ENCODE measurements at places on chromosomes 5 and 9. TPM values are rescaled to one million over a fixed set of nuclear protein-coding genes. Genes with fewer than 3 reads are reported as not detected.

GRCh38 chr5:178431063-178431781, 159.0 kb downstream of the COL23A1 start:
- DNase-seq: peak; percentile 56

GRCh38 chr5:19406576-19407365, 581.2 kb downstream of the CDH18 start:
- no peak for DNase-seq

DNA sequence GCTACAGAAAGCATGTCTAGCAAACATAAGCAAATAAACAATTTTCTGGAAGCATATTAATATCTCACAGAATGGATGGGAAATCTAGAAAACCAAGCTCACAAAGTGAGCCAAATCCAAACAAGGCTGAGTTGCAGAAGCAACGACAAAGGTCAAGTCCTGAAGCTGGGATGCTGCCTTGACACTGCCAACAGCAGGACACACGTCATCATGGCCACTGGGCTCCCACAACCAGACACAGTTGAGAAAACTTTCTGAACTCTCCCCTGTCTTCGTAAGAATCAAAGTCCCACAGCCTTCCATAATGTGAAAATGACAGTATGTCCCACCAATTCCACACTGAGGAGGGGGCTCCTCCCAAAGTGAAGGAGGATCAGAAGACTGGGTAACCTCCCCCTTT, 37.6 kb downstream of the EPB41L4A start:
- DNase-seq: no peak

- DNase-seq: no peak
Measured at GRCh38 chr5:26024774-26025173, 1013.6 kb downstream of the CDH9 start.

- no peak for DNase-seq
Measured at GRCh38 chr5:44969825-44970224, 161.1 kb downstream of the MRPS30 start.

DNA sequence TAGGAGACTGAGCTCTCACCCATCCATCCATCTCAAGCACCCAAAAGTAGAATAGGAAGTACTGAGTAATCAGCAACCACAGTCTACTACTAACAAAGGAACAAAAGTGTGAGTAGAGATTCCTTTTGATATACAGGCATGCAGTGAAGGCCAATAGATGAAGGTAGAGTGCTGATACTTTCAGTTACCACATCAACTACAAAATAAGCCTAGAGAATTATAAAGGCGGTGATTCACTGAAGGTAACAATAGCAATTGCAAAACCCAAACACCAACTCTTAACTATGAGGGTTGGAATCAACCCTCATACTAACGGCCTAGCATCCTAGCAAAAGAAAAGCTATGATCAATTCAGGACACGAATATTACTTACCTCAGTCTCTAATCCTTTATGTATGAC, 992.6 kb downstream of the DNAH5 start:
- no peak for DNase-seq

GRCh38 chr5:78927657-78928282, 57.3 kb downstream of the ARSB start:
- DNase-seq: no peak

GRCh38 chr5:113371721-113372196, 63.0 kb downstream of the TSSK1B start:
- no peak for DNase-seq

GRCh38 chr9:106056328-106056727, 362.0 kb downstream of the TMEM38B start:
- no peak for DNase-seq

Gene NR4A3
- total RNA-seq: 2.4 TPM

GRCh38 chr5:56388229-56388985, 155.3 kb upstream of the ANKRD55 start:
- DNase-seq: no peak

Gene ZFP37
- total RNA-seq: 7.0 TPM

DNA sequence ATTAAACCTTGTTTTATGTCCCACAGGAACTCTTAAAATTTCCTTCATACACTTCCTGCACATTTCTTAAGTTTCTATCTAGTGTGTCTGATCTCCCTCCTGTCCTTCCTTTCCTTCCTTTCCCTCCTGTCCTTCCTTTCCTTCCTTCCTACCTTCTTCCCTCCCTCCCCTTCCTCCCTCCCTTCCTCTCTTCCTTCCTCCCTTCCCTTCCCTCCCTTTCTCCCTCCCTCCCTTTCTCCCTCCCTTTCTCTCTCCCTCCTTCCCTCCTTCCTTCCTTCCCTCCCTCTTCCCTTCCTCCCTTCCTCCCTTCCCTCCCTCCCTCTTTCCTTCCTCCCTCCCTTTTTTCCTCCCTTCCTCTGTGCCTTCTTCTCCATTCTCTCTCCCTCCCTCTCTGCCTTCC, 414.9 kb downstream of the ENC1 start:
- DNase-seq: no peak

DNA sequence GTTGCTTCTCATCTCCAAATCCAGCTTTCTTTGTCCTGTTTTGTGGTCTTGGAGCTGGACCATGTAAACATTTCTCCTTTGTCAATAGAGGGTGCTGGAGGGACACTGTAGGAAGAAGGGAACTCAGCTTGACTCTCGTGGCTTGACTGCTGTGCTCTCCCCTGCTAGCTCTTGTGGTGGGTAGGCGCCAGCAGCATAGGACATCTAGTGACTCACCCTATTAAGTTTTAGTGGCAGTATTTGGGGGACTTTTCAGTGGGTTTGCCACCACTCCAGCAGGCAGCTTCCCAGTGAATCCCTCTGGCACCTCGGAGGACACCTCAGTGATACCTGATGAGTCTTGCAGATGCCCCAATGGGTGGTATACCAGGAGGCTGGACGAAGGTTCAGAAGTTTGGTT, 97.8 kb downstream of the TSSK1B start:
- DNase-seq: no peak

Gene HMMR
- total RNA-seq: 5.5 TPM

GRCh38 chr5:96260009-96260408, 173.0 kb downstream of the PCSK1 start:
- no peak for DNase-seq

Gene LCN15
- total RNA-seq: not detected

Data from osteocyte (in vitro differentiated cells).